Chondrocyte (in vitro differentiated cells): ENCODE measurements at places on chromosomes 11 and 22. TPM values are rescaled to one million over a fixed set of nuclear protein-coding genes. Genes with fewer than 3 reads are reported as not detected.

- no peak overlapping the region for H3K27ac ChIP-seq
- H3K4me3 ChIP-seq = no peak overlapping the region
- peaks cover 28% of the 10 kb centered on the region for H3K27me3 ChIP-seq
Observed at GRCh38 chr11:99079576-99079975, 58.8 kb downstream of the CNTN5 start.

GRCh38 chr22:16932577-16932976, 75.4 kb downstream of the GAB4 start:
- no peak overlapping the region for H3K27ac ChIP-seq
- no peak for DNase-seq
- no peaks in the 10 kb centered on the region for H3K4me1 ChIP-seq
- no peak overlapping the region for H3K4me3 ChIP-seq
- no peaks in the 10 kb centered on the region for H3K36me3 ChIP-seq
- H3K27me3 ChIP-seq = peaks cover 10% of the 10 kb centered on the region

DNA sequence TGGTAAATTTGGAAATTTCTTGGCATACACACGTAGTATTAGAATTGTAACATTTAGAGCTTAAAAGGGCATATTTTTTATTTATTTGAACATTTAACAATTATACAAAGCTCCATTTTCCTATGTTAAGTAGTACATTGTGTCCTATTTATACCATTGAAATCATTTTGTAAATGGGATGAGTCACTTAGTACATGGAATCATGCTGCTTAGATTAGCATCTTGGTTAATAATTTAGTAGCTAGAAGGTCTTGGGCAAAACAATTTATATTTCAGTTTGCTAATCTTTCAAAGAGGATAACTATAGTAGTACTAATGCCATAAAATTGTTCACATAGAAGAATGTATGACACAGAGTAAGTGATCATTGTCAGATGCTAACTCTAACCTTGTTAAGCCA, 450.1 kb upstream of the LUZP2 start:
- no peaks in the 10 kb centered on the region for H3K27me3 ChIP-seq
- H3K27ac ChIP-seq = no peak overlapping the region
- H3K4me3 ChIP-seq = no peak overlapping the region

DNA sequence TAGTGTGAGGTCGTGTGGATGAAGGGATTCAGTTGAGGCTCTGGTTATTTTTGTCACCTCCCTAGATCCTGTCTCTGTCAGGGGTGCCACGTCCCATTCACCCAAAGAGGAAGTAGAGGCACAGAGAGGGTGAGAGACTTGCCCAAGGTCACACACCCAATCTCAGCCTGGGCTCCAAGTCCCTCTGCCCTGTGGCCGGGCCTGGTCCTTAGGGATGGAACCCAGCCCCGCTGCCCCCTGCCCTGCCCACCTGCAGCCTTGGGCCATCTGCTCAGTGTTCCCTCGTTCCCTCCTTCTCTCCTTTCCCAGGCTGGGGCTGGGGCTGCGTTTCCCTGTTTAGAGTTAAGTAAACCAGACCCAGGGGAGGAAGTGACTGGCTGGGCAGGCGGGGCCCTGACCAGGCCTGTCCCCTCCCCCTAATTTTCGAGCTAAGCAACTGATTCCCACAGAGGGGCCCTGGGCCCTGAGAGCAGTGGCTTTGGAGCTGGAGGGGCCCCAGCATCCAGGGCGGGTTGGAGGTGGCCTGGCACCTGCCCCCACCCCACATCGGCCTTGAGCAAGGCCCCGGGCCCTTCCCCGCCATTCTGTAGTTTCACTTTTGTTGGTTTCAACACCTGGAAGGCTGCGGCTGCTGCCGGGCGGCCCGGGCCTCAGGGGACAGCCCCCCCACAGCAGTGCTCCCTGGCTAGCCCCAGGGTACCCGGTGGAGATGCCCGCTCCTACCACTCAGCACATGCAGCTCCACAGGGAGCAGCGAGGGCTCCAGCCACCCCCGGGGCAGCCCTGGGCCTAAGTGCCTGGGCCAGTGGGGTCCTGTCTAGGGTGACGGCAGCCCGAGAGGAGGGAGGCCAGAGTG, 1.5 kb downstream of the TCIRG1 start:
- H3K4me1 ChIP-seq = peaks cover 24% of the 10 kb centered on the region
- no peaks in the 10 kb centered on the region for H3K36me3 ChIP-seq
- peak overlapping the region; percentile 85 for H3K27ac ChIP-seq
- no peaks in the 10 kb centered on the region for H3K27me3 ChIP-seq

DNA sequence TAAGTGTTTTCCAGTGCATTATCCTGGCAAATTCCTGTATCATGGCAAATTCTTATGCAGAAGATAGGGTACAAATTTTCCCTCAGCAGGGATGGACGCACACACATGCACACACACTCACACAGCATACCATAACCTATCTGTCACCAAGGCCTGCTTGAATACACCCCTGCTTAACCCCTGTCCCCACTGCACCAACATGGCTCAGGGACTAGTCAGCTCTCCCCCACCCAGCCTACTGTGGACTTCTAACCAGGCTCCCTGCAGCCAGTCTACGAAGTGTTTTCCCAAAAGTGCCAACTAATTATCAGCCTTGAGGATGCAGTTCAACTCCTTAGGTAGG, 63.1 kb downstream of the RAB30 start:
- H3K4me1 ChIP-seq = peaks cover 68% of the 10 kb centered on the region
- H3K27ac ChIP-seq = peak overlapping the region; percentile 37
- peaks cover 3% of the 10 kb centered on the region for H3K36me3 ChIP-seq
- no peak overlapping the region for H3K4me3 ChIP-seq

DNA sequence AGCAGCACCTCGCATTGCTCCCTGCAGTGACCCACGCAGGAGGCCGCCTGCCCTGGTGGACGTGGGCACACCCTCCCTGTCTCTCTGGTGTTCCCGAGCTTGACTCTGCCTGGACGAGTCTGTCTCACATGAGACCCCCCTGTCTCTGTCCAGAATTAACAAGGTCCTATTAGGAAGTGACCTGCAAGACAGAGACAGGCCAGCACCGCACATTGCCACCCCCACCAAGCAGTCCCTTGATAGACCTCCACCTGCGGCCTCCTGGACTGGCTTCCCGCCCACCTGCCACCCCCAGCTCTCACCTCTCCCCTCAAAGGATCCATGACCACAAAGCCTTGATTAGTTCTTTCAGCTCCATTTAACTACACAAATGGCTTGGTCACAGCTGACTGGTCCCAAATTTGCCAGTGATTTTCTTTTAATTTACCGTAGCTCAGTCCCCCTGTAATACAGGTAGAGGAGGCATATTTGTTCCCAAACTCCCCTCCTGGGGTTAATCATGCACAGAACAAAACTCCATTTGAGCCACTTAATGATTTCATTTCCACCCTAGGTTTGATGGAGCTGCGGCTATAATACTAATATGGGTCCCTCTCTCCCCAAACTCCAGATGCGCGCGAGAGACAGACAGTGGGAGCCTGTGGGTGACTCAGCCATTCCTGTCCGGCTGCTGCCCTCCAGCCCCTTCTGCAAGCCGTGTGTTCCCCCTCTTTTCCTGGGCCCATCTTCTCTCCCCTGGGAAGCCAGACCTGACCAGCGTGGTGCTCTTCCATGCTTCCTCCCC, 11.2 kb downstream of the SPATA19 start:
- peaks cover 4% of the 10 kb centered on the region for H3K27me3 ChIP-seq
- no peak overlapping the region for H3K27ac ChIP-seq
- DNase-seq = no peak
- no peak overlapping the region for H3K4me3 ChIP-seq
- no peaks in the 10 kb centered on the region for H3K36me3 ChIP-seq
- no peaks in the 10 kb centered on the region for H3K4me1 ChIP-seq

DNA sequence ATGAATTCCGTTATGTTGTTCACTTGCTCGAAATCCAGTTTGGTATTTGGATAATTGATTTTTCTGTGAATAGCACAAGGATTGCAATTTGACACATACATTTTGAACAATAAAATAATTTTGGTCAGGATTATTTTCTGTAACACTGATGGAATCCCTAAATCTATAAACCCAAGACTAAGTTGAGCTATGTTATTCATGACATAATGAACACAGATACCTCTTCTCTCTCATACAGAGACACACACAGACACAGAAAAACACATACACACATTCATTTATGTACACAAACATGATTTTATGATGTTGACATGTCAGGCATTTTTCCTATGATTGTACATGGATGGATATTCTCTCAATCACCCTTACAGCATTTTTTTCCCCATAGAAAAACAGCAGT, at the start of gene OR4C5:
Gene OR4C5 (minus strand): TSS at position 101 of the 400 bp plus-strand sequence. CDS start 0 bp downstream, at position 101.
- H3K27me3 ChIP-seq = no peaks in the 10 kb centered on the region
- no peak within 1 kb of the TSS for H3K4me3 ChIP-seq
- H3K4me1 ChIP-seq = no peaks in the 10 kb centered on the region
- no peak within 1 kb of the TSS for H3K27ac ChIP-seq
- no peak for DNase-seq

DNA sequence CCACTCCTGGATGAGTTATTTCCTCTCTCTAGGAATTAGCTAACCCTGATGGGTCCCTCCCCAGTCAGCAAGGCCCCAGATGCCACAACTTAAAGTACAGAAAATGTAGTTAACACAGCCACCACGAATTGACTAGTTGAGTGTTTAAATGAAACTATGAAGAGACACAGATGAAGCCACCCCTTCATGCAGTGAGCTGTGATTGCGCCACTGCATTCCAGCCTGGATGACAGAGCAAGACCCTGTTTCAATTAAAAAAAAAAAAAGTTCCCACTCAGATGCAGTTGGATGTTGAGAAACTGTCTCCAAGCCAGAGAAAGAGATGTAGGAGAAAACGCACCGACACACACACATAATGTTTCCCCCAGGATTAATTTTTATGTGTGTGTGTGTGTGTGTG, 53.3 kb downstream of the SCN3B start:
- DNase-seq = no peak
- H3K4me1 ChIP-seq = no peaks in the 10 kb centered on the region
- H3K4me3 ChIP-seq = no peak overlapping the region
- H3K27me3 ChIP-seq = no peaks in the 10 kb centered on the region
- H3K36me3 ChIP-seq = peaks cover 2% of the 10 kb centered on the region

DNA sequence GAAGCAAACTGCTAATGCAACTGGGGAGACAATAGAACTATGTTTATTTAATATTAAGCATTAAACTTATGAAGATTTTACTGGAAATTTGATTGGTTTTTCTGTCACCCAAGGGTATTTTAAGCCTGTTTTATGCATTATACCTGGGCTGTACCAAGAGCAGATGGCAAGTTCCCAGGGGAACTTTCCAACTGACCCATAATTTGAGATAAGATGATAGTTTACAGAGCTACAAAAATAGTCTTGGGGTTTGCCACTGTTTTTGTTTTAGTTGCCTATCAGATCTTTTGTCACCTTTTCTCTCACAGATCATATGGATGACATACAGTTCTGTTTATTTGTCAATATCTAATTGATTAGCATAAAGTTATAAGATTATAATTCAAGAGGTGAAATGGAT, 43.9 kb downstream of the PDE3B start:
- H3K4me1 ChIP-seq = no peaks in the 10 kb centered on the region
- H3K27me3 ChIP-seq = no peaks in the 10 kb centered on the region
- no peak for DNase-seq

GRCh38 chr11:15890031-15890713, 466.2 kb downstream of the SOX6 start:
- no peak for DNase-seq
- no peaks in the 10 kb centered on the region for H3K27me3 ChIP-seq
- H3K36me3 ChIP-seq = no peaks in the 10 kb centered on the region
- H3K4me3 ChIP-seq = no peak overlapping the region

DNA sequence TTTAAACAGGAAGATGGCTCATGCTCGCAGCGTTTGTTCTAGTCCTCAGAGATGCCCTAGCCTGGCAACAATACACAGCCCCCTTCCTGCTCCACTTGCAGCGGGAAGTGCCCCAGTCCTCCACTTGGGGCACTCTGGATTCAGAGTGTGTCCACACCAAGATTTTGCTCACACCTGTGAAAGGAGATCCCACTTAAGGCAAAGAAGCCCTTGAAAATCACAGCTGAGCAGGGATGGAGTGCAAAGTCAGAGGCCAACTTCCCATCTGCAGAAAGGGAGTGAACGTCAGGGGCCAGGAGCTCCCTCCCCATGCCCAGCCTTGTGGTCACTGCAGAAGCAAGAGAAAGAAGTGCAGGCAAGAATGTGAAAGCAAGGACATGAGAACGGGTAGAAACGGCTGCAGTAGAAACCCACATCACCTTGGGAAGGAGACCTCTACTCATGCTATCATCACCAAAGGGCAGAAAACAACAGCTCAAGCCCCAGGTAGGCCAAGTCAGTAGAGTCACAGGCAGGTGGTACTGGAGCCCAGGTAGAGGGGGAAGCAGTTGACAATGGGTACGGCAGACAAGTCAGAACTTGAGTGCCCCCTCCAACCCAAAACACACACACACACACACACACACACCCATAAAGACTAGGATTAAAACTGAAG, 157.4 kb downstream of the BUD13 start:
- H3K36me3 ChIP-seq = no peaks in the 10 kb centered on the region
- H3K27ac ChIP-seq = no peak overlapping the region
- no peaks in the 10 kb centered on the region for H3K4me1 ChIP-seq

DNA sequence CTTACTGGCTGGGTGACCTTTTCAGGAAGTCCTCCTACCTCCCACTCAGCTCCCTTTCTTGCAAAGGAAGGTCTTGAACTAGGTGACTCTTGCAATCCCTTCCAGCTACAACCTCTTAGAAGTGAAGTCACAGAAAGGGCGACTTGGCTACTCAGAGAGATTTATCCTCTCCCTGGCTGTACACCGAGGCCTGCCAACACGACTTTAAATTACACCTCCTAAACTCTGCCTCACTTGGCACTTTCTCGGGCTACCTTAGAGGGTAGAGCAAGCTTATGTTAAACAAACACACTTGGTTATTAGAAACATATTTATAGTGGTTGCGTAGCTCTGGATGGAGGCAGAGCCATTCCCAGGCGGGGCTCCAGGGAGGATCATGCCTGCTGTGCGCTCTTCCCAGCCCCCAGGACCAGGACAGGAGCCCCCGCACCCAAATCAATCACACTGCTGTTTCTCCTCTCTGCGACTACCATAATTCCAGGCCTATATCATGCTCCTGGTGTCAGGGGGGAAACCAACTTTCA, 358.4 kb downstream of the BUD13 start:
- DNase-seq = no peak
- H3K36me3 ChIP-seq = no peaks in the 10 kb centered on the region
- no peaks in the 10 kb centered on the region for H3K4me1 ChIP-seq
- H3K27ac ChIP-seq = no peak overlapping the region

- H3K27me3 ChIP-seq = no peaks in the 10 kb centered on the region
- DNase-seq = no peak
- H3K4me3 ChIP-seq = no peak overlapping the region
- H3K36me3 ChIP-seq = no peaks in the 10 kb centered on the region
- H3K4me1 ChIP-seq = peaks cover 29% of the 10 kb centered on the region
Observed at GRCh38 chr11:2912498-2912897, 16.7 kb downstream of the PHLDA2 start.

The DEPDC7 gene
- total RNA-seq = 4.1 to 5.0 TPM (median 4.7 TPM) in 3 replicates

The TMEM45B gene
- not detected in 3 replicates for total RNA-seq

The NTM gene
- 92.1 to 122 TPM (median 97.0 TPM) in 3 replicates for total RNA-seq

The GLYAT gene
- total RNA-seq = not detected in 3 replicates

The MAPK11 gene
- total RNA-seq = 9.3 to 19.9 TPM (median 17.7 TPM) in 3 replicates

The TREH gene
- total RNA-seq = not detected in 3 replicates

The GLB1L3 gene
- total RNA-seq = not detected in 3 replicates

The MFNG gene
- 1.1 to 2.1 TPM (median 1.2 TPM) in 3 replicates for total RNA-seq

The CCDC15 gene
- total RNA-seq = 0.90 to 3.6 TPM (median 1.2 TPM) in 3 replicates

The VPREB3 gene
- total RNA-seq = not detected in 3 replicates

The ELFN2 gene
- total RNA-seq = 0.65 to 1.2 TPM (median 1.1 TPM) in 3 replicates
